Activated CD8-positive, alpha-beta memory T cell treated with anti-CD3 and anti-CD28 coated beads for 36 hours (primary cell): ENCODE measurements at places on chromosomes 4 and X. TPM values are rescaled to one million over a fixed set of nuclear protein-coding genes. Genes with fewer than 3 reads are reported as not detected.

FRG1 gene
- 54.4 TPM for total RNA-seq

ADH4 gene
- total RNA-seq: not detected

SYTL4 gene
- total RNA-seq: not detected

SSX1 gene
- total RNA-seq: not detected

HTR2C gene
- total RNA-seq: not detected
